Stimulated activated CD4-positive, alpha-beta T cell treated with anti-CD3 and anti-CD28 coated beads, TNF-alpha, amount 100 ng/mL, for 48 hours (primary cell): ENCODE measurements at places on chromosomes 5 and 9.

DNA sequence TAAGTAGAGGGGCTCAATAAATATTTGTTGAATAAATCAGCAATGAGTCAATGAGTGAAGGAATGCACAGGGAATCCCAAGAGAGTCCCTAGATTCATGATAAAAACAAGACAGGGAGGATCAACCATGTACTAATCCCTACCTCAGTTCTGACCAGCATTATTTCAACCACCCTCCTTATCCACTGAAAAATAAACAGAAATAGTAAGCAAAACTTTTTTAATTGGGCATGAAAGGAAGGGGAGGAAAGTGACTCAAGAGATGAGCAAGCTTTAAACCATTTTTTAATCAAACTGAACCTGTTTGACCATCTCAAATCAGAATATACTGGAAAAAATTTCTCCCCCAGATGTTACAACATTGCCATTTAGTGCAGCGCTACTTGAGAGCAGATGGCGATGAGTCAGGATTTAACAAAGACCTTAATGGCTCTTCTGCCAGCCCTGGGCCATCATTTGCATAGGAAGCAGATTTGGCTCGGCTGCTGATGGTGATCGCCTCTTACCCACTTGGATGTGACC lies 194.8 kb upstream of the SLC30A5 start:
- DNase-seq, result no peak

DNA sequence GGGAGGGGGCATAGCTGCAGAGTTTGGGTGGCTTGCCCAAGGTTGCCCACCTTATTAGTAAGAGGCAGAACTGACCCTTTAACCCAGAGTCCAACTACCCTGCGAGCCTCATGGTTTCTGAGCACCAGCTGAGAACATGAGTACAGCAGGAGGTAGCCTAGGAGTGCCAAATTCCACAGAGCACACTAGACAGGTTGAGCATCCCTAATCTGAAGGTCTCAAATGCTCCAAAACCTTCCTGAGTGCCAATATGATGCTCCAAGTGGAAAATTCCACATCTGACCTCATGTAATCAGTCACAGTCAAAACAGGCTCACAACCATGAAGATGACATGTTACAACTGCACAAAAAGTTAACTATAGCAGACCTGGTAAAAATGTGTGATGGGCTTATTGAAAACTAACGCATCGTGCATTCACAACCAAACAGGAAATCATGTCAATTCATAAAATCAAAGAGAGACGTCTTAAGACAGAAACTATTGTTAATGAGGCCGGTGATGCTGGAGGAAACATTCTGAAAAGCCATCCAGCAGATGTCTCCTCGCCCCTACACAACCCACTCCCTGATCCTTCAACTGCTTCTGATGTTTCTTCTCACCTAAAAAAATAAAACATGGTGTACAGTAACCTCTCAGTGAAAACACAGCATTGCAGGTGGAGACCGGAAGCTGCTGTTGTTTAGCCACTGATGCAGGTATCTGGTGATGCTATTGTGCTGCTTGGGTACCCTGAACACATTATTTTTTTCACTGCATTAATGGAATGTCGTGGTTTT lies 25.0 kb downstream of the PTCH1 start:
- DNase-seq, result no peak

GRCh38 chr9:98300611-98301010 lies 45.2 kb upstream of the TBC1D2 start:
- no peak for DNase-seq

- DNase-seq, result no peak
Observed at GRCh38 chr9:133843250-133843649, 105.1 kb upstream of the SARDH start.

DNA sequence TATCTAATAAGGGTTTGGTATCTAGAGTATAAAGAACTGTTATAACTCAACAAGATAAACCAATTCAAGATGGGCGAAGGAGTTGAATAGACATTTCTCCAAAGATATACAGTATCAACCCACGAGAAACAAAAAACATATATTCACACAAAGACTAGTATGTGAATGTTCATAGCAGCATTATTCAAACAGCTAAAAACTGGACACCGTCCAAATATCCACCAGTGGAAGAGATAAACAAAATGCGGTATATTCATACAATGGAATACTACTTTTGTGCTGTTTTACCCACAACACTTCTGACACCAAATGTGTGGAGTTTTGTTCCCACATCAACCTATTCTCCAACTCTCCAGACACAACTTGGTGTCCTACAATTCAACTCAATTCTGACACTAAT lies 33.1 kb downstream of the EGR1 start:
- no peak for DNase-seq

DNA sequence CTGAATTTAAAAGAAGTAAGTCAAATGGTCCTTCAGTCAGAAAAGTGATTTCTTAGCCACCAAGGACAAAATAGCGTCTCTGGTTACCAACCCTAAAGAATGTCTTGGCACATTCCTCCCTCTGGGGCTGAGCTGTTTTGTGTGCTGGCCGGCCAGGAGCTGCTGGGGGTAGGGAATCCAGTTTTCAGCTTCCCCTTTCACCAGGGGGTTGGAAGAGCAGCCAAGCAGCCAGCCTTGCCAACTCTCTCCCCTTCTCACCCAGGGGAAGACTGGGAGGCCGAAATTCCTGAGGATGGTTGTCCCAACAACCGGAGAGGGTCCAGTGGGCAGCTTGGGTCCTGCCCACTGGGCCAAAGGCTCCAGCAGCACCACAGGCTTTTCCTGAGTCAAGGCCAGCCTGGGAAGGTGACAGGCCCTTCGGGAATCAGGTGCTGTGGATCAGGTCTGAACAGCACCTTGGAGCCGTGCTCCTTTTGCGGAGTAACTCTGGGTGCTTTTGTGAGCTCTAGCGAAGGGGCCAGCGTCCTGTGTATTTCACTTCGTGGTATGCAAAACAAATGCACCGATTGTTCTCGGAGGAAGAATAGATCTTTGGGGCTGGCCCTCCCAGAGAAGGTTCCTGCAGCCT lies 4.2 kb downstream of the WWC1 start:
- DNase-seq, result no peak

- DNase-seq, result no peak
Observed at GRCh38 chr5:169048181-169049125, 252.5 kb downstream of the SLIT3 start.

- DNase-seq, result no peak
Observed at GRCh38 chr9:98341157-98342097, 86.0 kb upstream of the TBC1D2 start.

- no peak for DNase-seq
Observed at GRCh38 chr5:139660923-139661814, 13.0 kb downstream of the CXXC5 start.

GRCh38 chr9:92666912-92667532 lies 2.9 kb downstream of the IPPK start:
- DNase-seq, result no peak

- no peak for DNase-seq
Observed at GRCh38 chr9:13500034-13500433, 220.5 kb upstream of the MPDZ start.

GRCh38 chr9:69535911-69536310 lies 136.3 kb downstream of the APBA1 start:
- DNase-seq, result no peak

DNA sequence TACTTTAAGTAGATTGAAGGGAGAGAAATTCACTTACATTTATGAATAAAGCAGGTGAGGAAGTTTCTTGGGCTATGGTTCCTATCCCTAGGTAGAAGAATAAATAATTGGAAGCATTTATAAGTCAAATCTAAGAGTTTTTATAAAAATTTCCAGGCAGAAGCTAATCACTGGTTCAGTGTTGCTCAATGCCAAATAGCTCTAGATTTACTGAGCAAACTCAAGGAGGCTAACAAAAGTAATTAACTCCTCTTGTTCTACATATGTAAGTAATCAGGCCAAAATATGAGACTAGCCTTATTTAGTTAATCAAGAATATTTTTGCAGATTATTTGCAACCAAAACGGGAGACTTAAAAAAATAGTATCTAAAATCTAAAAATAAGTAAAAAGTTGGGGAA lies 472.3 kb downstream of the PLK2 start:
- DNase-seq, result no peak

- no peak for DNase-seq
Observed at GRCh38 chr9:109014608-109015280, 1.4 kb upstream of the CTNNAL1 start.

GRCh38 chr9:24218656-24219055 lies 327.0 kb downstream of the IZUMO3 start:
- DNase-seq, result no peak

- no peak for DNase-seq
Observed at GRCh38 chr5:33969572-33970452, 14.7 kb downstream of the SLC45A2 start.

DNA sequence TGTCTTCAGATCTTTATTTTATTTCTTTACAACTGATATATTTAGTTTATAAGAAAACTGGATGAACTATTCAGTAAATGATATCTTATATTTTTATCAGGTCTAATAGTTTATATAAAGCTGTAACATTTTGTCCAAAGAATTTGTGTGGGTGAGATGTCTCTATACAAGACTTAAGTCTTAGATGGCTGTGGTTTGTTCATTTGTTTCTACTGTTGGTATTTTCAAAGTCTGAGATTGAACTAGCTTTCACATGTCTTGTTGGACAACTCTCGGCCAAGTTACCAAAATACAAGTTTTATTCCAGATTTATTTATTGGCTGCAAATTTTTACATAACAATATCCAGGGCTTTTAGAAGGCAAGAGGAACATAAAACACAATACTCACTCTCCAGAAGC lies 286.0 kb downstream of the NR2F1-AS1 start:
- DNase-seq, result no peak

DNA sequence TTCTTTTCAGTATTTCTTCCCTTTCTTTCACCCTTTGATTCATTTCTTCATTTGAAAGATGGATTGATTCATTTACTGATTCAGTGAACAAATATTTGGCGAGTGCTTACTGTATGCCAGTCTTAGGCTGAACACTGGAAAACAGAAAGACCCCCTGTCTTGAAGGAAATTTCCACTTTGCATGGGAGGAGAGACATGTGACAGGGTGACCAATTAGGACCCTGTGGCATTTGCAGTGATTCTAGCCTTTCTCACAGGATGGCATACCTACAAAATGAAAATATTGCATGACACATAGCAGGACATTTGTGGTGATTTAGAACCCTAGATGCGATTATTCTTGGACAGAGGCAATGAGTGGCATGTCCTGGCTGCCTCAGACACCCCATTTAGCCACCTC lies 407.2 kb upstream of the SGCD start:
- DNase-seq, result no peak

DNA sequence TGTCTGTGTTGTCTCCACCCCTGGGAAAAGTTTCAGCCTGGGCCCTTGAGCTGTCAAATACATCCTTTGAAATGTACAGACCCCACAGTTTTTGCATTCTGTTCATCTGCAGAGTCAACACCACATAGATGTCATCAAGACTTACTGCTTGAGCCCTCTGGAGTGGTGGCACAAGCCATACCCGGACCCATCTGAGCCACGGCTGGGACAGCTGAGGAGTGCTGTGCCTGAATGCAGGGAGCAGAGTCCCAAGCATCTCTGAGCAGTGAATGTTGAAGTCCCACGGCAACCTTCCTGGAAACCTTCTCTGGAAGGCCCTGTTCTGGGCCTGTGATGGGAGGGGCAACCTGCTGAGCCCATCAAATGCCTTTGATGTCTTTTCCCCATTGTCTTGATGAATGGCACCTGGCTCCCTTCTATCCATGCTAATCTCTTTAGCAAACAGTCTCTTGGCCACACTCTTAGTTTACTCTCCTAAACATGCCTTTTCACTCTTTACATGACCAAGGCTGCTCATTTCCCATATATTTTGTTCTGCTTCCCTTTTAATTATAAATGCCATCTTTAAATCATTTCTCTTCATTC lies 92.5 kb downstream of the ATPSCKMT start:
- DNase-seq, result no peak

DNA sequence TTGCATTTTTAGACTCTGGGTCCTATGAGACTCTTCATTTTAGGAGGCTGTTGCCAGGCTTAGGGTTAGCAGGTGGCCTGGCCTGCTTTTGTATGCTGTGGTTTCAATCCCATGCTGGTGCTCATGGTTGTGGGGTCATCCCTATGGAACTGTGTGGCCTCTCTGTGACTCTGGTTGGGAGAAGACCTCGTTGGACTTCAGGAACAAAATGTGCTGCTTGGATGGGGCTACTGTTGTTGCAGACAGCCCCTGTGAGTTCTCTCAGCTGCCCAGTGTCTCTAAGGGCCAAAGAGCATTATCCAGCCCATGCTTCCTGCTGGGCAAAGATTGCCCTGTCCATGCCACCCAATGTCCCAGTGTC lies 169.5 kb upstream of the S1PR3 start:
- no peak for DNase-seq
